ENCODE measurements at places on chromosomes 13 and 19.
A peak's percentile ranks its signal among the peaks of the same experiment; 100 is the strongest.

DNA sequence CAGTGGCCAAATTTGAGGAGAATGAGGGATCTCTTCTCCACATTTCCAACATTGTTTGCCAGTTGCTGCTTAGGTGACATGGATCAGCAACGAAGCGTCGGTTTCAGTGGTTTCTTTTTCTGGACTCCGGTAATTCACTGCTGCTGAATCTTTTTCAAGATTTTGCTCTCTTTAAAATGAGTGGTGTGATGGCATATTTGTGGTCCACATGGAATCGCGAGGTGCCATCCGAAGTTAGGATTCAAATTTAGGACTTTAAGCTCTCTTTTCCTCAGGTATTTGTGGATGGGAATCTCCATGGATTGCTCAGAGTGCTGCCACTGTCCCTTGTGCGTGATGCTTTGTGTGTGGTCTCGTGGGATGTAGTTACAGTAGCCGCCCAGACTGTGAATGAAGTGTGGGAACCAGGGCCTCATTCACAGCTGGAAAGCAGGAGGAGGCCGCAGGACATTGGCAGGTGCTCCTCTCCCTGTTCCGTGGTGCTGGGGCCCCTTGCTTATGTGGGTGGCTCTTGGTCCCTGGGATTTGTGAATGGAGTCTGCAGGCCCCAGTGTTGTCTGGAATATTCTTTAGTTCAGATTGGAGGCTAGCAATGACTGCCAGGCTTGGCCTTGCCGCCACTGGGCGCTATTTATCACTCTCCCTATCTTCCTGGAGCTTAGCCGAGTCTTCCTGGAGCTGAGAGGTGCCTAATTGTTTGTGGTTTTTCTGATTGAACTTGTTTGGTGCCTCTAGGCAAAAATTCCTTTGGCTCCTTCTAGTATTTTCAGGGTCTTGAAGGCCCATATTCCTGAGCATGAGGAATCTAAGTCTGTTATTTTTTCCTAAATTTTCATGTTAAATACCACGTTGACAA lies 1.5 kb downstream of the ILF3 start:
- DNase-seq: peak; percentile 15

GRCh38 chr19:40617961-40618360 lies 16.8 kb downstream of the LTBP4 start:
- DNase-seq: no peak

- DNase-seq: no peak
Observed at GRCh38 chr19:6109947-6110346, 353 bp downstream of the RFX2 start.

- no peak for DNase-seq
Observed at GRCh38 chr19:17306285-17306714, 628 bp downstream of the MRPL34 start.

- no peak for DNase-seq
Observed at GRCh38 chr13:55728247-55728646, 1412.5 kb upstream of the PRR20A start.

DNA sequence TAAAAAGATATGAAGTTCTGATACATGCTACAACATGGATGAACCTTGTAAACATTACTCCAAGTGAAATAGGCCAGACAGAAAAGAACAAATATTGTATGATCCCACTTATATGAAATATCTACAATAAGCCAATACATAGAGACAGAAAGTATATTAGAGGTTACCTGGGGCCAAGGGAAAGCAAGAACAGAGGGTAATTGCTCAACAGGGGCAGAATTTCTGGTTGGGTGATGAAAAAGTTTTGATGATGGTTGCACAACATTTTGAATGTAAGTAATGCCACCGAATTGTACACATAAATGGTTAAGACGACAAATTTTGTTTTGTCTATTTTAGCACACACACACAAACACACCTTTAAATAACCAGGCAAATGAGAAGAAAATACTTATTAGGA lies 268.4 kb downstream of the FOXO1 start:
- DNase-seq: no peak
